ENCODE measurements at places on chromosomes 7 and 10. TPM values are rescaled to one million over a fixed set of nuclear protein-coding genes. Genes with fewer than 3 reads are reported as not detected.

DNA sequence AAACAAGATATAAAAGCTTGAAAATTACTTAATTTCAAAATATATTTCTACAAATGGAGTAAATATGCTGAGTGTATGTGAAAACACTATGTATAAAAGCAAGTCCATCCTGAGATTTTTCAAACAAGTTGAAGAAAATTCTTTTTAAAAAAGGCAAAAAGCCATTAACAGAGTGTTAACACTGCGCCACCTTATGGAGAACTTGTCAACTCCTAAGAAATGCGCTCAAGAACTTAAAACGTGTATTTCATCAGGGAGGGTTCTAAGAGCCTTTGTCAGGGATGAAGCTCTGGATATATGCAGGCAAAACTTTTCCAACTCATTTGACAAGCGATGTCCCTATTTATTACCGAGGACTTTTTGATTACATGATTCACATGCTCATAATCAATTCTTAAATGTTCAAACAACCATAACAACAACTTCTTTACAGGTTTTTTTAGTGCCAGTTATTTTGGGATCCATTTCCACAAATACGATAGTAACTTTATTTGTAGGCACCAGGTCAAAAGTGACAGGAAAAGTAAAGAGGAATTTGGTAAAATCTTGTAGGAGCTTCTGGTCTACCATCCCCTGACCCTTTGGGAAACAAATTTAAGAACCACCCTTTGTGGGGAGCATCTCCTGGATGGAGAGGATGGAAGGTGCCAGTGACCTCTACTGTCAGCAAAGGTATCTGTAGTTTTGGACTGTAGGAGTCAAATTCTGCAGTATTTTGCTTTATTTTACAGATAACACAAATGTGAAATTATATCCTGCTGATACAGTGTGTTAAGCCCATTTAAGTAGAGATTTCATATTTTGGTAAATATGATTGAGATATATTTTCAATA lies 23.2 kb downstream of the CALCR start:
- peak; percentile 43 for DNase-seq
- H3K4me3 ChIP-seq = no peak overlapping the region
- no peaks in the 10 kb centered on the region for H3K4me1 ChIP-seq
- no peaks in the 10 kb centered on the region for H3K27me3 ChIP-seq
- H3K36me3 ChIP-seq = no peaks in the 10 kb centered on the region

DNA sequence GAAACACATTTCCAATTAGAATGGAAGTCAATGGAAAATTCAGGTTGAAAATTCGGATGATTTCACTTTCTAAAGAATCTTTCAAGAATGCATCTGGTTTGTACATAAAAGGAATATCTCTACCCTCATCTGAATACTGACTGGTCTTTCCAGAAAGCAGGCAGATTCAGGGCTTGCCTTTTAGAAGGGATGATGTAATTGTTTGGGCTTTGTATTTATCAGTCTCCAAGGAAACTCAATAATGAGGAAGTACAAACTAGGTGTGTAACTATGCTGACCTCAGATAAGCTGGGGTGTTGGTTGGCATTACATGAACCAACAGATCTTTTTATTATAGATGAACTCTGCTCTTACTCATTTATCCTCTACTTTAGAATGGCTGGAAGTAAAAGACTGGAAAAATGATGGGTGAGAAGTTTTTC lies 24.1 kb downstream of the PDLIM1 start:
- DNase-seq = peak; percentile 57
- no peaks in the 10 kb centered on the region for H3K27me3 ChIP-seq
- H3K27ac ChIP-seq = peak overlapping the region; percentile 70
- peaks cover 2% of the 10 kb centered on the region for H3K36me3 ChIP-seq
- H3K4me3 ChIP-seq = no peak overlapping the region

- no peak overlapping the region for H3K4me3 ChIP-seq
- peaks cover 18% of the 10 kb centered on the region for H3K4me1 ChIP-seq
- no peaks in the 10 kb centered on the region for H3K27me3 ChIP-seq
- H3K27ac ChIP-seq = peak overlapping the region; percentile 73
Observed at GRCh38 chr10:51000976-51001375, 73.3 kb upstream of the PRKG1 start.

GRCh38 chr7:34759477-34760125 lies 101.6 kb downstream of the NPSR1 start:
- no peaks in the 10 kb centered on the region for H3K27me3 ChIP-seq
- H3K27ac ChIP-seq = no peak overlapping the region
- H3K4me1 ChIP-seq = no peaks in the 10 kb centered on the region
- H3K36me3 ChIP-seq = no peaks in the 10 kb centered on the region
- peak; percentile 54 for DNase-seq
- no peak overlapping the region for H3K4me3 ChIP-seq

- no peaks in the 10 kb centered on the region for H3K36me3 ChIP-seq
- H3K4me1 ChIP-seq = no peaks in the 10 kb centered on the region
- no peak overlapping the region for H3K4me3 ChIP-seq
- DNase-seq = peak; percentile 8
- no peak overlapping the region for H3K27ac ChIP-seq
Observed at GRCh38 chr7:26061678-26062603, 90.1 kb upstream of the NFE2L3 start.

GRCh38 chr10:4845766-4846165 lies 19.8 kb downstream of the AKR1E2 start:
- no peaks in the 10 kb centered on the region for H3K27me3 ChIP-seq
- peaks cover 10% of the 10 kb centered on the region for H3K4me1 ChIP-seq
- no peaks in the 10 kb centered on the region for H3K36me3 ChIP-seq
- H3K4me3 ChIP-seq = no peak overlapping the region

GRCh38 chr10:15726042-15726441 lies 6.3 kb upstream of the ITGA8 start:
- H3K27ac ChIP-seq = no peak overlapping the region
- no peaks in the 10 kb centered on the region for H3K27me3 ChIP-seq
- H3K36me3 ChIP-seq = no peaks in the 10 kb centered on the region
- H3K4me1 ChIP-seq = no peaks in the 10 kb centered on the region
- no peak for DNase-seq
- H3K4me3 ChIP-seq = no peak overlapping the region

GRCh38 chr7:101960985-101961708 lies 143.7 kb downstream of the CUX1 start:
- H3K4me1 ChIP-seq = no peaks in the 10 kb centered on the region
- no peak overlapping the region for H3K4me3 ChIP-seq
- H3K27me3 ChIP-seq = no peaks in the 10 kb centered on the region
- H3K27ac ChIP-seq = no peak overlapping the region

DNA sequence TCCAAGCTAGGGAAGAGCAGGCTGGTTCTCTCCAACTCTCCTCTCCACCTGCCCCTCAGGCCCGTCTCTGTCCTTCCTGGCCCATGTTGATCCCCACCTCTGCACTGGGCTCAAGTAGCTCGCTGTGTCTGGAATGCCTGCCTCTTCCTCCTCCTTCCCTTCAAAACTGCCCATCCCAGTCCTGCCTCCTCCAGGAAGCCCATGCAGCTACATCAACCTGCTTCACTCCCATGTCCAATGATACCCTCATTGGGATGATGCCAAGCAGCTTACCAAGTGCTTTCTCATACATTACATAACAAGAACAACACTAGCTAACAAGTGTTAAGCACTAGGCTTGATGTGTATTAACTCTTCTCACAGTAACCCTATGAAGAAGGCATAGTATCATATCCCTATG lies 8.2 kb downstream of the ASB10 start:
- no peak overlapping the region for H3K4me3 ChIP-seq
- H3K36me3 ChIP-seq = no peaks in the 10 kb centered on the region
- DNase-seq = no peak
- H3K27ac ChIP-seq = no peak overlapping the region

GRCh38 chr10:124646483-124647352 lies 97.5 kb downstream of the FAM53B start:
- peak overlapping the region; percentile 49 for H3K27ac ChIP-seq
- peak; percentile 88 for DNase-seq
- H3K4me1 ChIP-seq = peaks cover 27% of the 10 kb centered on the region
- H3K4me3 ChIP-seq = no peak overlapping the region

- H3K36me3 ChIP-seq = peaks cover 26% of the 10 kb centered on the region
- no peaks in the 10 kb centered on the region for H3K27me3 ChIP-seq
- peaks cover 6% of the 10 kb centered on the region for H3K4me1 ChIP-seq
- DNase-seq = no peak
- H3K27ac ChIP-seq = no peak overlapping the region
- H3K4me3 ChIP-seq = no peak overlapping the region
Observed at GRCh38 chr10:103600956-103601569, 107.6 kb downstream of the NEURL1 start.

DNA sequence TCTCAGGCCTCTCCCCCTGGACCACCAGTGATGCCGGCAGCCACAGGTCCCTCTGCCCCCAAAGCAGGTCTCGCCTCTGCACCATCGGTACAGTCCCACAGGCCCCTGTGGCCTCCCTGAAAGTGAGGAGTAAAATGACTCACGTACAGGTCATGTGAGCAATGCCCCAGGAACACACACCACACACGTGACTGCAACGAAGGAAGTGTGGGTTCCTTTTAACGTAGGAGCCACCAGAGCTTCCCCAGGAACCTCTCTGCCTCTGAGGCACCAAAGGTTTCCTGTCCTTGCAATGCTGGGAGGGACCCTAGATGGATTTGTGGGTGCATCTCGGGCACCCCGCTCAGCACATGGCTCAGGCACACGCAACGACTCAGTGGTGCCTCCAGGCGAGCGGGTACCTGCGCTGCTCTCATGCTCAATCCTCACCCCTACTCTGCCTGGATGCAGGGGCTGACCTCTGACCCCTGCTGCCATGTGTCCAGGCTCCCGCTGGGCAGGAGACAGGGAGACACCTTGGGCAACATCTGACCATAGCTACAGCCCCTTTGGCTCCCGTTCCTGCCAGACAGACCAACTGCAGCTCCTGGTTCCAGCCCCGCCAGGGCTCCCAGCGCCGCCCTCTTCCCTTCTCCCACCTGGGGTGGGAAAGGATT lies 120.7 kb downstream of the PRKAG2 start:
- peaks cover 33% of the 10 kb centered on the region for H3K4me1 ChIP-seq
- H3K27me3 ChIP-seq = no peaks in the 10 kb centered on the region
- H3K36me3 ChIP-seq = no peaks in the 10 kb centered on the region
- no peak overlapping the region for H3K4me3 ChIP-seq
- peak; percentile 71 for DNase-seq

DNA sequence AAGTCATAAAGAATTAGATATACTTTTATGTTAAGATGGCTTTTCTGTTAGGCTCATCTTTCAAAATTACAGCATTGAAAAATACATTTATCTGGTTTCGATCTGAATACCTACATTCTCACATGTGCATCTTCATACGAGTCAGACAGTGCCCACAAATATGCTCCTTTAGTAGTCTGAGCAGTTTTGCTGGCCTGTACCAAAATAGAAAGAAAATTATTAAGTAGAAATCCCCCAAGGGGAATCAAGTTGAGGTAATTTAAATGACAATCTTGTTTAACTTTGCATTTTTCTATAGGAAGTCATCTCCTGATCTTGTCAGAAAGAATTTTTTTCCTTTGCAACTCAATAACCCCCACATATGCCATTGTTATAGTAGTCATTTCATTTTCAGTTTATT lies 287.4 kb upstream of the SEMA3D start:
- DNase-seq = no peak
- H3K4me1 ChIP-seq = no peaks in the 10 kb centered on the region
- no peak overlapping the region for H3K4me3 ChIP-seq
- H3K36me3 ChIP-seq = no peaks in the 10 kb centered on the region

DNA sequence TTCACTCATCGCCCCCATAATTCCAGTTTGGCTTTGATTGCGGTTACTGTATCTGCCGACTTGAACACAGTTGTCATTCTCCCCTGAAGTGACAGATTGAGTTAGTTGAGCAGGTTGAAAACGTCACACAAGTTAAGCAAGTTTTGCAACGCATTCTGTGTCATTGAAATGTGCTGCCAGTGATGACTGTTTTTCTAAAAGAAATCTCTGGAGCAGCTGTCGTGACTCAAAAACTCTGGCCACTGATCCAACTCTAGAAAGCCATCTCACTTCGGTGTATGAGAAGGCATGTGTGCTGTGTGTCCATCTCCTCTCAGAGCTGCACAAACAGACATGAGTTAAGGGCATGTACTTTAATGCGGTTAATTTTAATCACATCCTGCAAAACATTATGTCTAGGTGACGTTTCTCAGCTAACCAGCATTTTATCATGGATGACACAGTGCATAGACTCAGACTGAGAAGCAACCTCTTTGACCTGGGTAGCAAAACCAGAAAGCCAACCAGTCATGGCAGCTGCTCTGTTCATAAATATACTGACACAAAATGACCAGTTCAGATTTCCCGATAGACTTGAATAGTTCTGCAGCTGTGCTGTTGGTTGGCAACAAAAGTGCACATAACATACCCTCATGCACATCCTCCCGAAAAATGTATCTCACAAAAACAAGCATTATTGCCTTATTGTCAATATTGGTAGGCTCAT lies 69.3 kb downstream of the CSTF2T start:
- no peaks in the 10 kb centered on the region for H3K4me1 ChIP-seq
- no peak overlapping the region for H3K4me3 ChIP-seq

- no peak for DNase-seq
- no peaks in the 10 kb centered on the region for H3K27me3 ChIP-seq
- H3K4me3 ChIP-seq = no peak overlapping the region
- no peaks in the 10 kb centered on the region for H3K4me1 ChIP-seq
- no peak overlapping the region for H3K27ac ChIP-seq
Observed at GRCh38 chr10:10164848-10165247, 852.8 kb upstream of the CELF2 start.

DNA sequence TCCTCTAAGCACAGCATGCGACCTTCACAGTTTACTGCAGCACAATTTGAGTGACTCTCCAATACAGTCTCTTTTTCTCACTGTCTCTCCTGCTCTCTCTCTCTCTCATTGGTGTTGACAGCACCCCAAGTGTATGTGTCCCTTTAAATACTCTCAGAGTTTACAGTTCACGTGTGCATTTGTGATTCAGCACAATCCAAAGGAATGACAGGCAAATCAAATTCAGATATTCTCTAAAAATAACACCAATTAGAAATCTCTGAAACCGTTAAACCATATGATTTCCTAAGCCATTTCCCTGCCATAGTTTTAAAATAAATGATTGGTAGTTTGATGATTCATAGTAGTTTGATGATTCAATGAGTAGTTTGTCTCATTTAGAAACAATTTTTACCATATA lies 104.0 kb upstream of the GAD2 start:
- DNase-seq = peak; percentile 32
- no peaks in the 10 kb centered on the region for H3K4me1 ChIP-seq
- H3K4me3 ChIP-seq = no peak overlapping the region
- no peaks in the 10 kb centered on the region for H3K36me3 ChIP-seq

- no peaks in the 10 kb centered on the region for H3K27me3 ChIP-seq
- H3K4me3 ChIP-seq = no peak overlapping the region
- peaks cover under 1% of the 10 kb centered on the region for H3K4me1 ChIP-seq
- DNase-seq = peak; percentile 86
Observed at GRCh38 chr7:134625550-134625949, 21.1 kb upstream of the BPGM start.

GRCh38 chr7:26608402-26608801 lies 256.0 kb downstream of the SKAP2 start:
- no peak for DNase-seq
- H3K27me3 ChIP-seq = no peaks in the 10 kb centered on the region

Gene SFRP5
- not detected for total RNA-seq

Gene TAS2R5
- total RNA-seq = 1.0 TPM

Gene ABCA13
- total RNA-seq = 0.26 TPM

Gene CDH23
- total RNA-seq = 0.17 TPM

Gene ZNF804B
- not detected for total RNA-seq

Gene AKR1E2
- total RNA-seq = 11.7 TPM

Gene OR2A42
- total RNA-seq = not detected

Gene ACBD7
- total RNA-seq = under 0.01 TPM

Gene ECHDC3
- 16.2 TPM for total RNA-seq

Gene CCDC146
- total RNA-seq = 2.8 TPM

Gene EPHA1
- under 0.01 TPM for total RNA-seq

Gene ACTR3C
- total RNA-seq = 0.50 TPM

All from fibroblast of lung (primary cell).